AG09319 (cell line): ENCODE measurements at places on chromosomes 12 and 14.
A peak's percentile ranks its signal among the peaks of the same experiment; 100 is the strongest.

- no peak for DNase-seq
Observed at GRCh38 chr14:70130482-70130881, 58.3 kb downstream of the SLC8A3 start.

- peak; percentile 14 for DNase-seq
Observed at GRCh38 chr12:42332301-42333285, 6.6 kb downstream of the PPHLN1 start.

DNA sequence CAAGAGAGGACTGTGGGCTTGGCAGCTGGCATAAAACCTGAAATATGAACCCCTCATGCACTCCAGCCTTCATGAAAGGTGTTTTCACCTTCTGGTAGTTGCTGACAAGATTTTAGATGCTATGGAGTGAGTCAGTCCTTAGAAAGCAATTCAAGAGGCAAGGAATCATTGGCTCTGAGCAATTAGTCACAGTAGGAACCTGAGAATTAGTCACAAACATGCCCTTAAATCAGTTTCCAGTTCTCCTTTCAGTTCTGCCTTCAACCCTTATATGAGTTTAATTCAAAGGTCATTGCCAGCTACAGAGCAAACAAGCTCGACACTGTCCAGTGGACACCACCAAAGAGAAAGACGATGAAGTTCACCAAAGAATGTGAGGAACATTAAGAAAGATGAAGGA lies 472.3 kb downstream of the GLT1D1 start:
- no peak for DNase-seq

- DNase-seq: no peak
Observed at GRCh38 chr12:75337905-75338304, 3.4 kb downstream of the GLIPR1L1 start.

DNA sequence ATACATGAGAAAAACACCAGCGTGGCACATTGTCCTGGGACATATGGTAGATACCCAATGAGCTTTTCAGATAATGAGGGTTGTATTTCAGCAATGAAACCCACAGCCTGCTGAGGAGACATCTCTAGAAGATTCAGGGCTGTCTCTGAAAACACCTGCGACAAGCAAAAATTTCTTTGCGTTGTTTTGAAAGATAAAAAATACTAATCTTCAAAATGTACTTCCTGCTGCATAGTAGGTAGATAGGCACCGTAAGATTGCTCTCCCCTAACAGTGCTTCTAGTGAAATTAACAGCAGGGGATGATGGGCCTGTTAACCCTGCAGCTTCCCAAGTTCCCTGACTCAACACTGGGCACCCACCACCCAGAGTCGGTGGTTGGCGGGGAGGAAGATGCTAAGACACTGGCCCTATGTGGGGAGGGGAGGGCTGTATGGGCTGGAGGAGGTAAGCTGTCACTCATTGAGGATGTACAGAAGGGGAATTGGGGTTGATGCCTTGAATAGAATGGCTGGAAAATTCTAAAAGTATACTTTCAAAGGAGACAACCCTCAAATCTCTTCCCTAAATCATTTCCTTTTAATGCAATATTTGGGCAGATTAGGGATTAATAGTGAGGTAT lies 20.0 kb downstream of the ZFP36L1 start:
- DNase-seq: no peak

- no peak for DNase-seq
Observed at GRCh38 chr14:62445570-62445969, 599.7 kb downstream of the KCNH5 start.

DNA sequence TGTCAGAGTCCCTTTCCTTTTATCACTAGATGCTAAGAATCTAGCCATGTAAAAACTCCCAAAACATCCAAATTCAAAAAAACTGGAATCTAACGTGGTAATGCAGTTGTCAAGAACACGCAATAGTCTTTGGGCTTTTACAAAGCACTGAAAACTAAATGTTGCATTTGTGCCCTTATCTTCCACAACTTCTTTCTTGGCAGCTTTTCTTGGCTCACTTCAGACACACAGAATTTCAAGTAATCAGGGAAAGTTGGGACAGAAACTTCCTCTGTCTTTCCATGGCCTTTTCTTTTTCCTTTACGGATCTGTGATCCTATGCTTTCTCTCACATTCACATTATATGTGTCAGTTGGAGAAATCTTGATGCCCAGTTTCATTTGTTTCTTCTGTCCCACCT lies 136.0 kb downstream of the CRADD start:
- DNase-seq: no peak

DNA sequence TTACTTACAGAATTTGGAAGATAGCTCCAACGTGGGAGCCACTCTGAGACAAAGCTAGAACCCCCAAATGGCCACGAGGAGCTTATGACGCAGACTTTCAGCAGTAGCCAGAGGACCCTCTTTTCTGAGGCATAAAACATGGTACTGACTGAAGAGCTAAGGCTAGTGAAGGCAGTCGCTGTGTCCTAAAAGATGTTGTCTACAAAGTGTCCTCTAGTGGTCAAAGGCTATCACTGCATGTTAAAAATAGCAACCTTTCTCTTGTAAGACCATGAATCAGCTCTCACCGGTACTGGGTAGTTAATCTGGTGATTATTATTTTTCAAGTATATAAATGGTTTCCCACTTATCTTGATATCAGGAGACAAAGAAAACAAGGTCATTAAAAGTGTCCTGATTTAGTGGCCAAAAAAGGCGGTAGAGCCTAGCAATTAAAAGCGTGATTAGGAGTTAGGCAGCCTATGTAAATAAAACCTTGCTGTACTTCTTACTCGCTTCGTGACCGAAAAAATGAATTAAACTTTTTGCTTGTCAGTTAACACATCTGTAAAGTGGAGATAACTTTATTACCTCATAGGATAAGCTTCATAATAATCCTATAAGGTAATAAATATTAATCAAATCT lies 47.0 kb upstream of the LGR5 start:
- peak; percentile 40 for DNase-seq

DNA sequence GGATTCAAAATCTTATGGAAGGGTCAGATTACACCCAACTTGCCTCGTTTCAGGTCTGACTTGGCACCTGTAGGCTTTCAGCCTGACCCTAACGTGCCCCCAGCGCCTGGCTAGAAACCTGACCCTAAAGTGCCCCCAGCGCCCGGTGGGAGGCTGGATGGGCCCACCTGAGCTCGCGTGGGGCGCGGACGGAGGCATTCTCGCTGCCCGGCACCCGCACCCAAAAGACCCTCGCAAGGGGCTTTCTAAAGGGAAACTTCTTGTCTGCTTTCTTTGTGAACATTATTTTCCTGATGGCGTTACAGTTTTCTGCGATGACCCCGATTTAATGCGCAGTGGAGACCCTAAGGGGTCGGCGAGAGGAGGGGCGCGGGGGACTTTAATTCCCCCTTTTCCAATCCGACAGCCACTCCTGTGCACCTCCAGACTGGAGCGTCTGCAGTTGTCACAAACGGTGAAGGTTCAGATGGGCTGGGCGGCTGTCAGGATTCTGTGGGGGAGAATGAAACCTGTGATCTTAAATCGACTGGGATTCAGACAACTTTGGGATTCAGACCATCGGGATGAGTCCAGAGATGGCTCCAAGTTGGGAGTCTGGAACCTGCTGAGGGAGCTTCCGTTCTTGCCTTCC lies 751 bp upstream of the HRK start:
- DNase-seq: no peak

DNA sequence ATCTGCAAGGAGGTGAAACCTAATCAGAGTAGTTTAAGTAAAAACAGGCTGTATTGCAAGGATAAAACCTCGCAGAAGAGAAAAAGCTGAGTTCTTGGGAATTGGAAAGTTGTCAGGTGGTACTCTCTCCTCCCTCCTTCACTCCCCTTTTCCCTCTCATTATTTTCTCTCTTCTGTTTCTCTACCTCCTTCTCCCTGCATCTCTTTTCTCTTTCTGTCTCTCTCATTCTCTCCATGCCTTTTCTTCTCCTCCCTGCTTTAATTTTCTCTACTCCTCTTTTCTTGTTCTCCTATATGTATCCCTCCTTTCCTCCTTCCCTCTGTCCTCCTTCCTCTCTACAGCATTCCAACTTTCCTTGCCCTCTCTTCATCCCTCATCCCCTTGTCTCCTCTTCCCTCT lies 14.2 kb upstream of the PPP1R12A start:
- DNase-seq: no peak

GRCh38 chr12:25362646-25363045 lies 111.9 kb upstream of the KRAS start:
- DNase-seq: no peak

DNA sequence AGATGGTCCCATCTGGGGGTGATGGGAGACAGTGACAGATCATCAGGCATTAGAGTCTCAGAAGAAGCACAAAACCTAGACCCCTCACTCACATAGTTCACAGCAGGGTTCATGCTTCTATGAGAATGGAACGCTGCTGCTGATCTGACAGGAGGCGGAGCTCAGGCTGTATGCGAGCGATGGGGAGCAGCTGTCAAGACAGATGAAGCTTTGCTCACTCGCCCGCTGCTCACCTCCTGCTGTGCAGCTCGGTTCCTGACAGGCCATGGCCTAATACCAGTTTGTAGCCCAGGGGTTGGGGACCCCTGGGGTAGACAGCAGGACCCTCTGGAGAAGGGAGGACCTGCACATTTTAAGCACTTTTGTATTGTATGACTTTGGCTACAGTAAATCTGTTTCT lies 111.2 kb downstream of the LGMN start:
- DNase-seq: no peak

GRCh38 chr14:33282331-33283230 lies 343.9 kb downstream of the NPAS3 start:
- DNase-seq: no peak

- DNase-seq: no peak
Observed at GRCh38 chr14:93100100-93100499, 15.6 kb downstream of the ITPK1 start.

- no peak for DNase-seq
Observed at GRCh38 chr12:53332744-53333143, 3.4 kb downstream of the SP7 start.

DNA sequence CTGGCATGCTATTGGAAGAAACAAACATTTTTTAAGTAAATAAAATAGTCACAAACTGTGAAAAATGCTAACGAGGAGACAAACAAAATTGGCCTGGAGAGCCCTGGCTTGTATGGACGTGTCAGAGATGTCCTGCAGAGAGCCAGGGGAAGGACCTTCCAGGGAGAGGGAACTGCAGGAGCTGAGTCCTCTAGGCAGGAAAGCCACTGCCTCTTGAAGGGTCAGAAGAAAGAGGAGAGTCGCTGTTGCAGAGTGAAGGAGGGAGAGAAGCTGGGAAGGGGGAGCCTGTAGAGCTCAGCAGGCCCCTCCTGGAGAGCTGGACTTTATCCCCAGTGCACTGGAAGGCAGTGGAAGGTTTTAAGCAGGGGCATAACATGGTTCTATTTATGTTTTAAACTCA lies 80.3 kb upstream of the PWP1 start:
- no peak for DNase-seq

GRCh38 chr14:103868242-103868897 lies 21.0 kb upstream of the PPP1R13B start:
- no peak for DNase-seq

- no peak for DNase-seq
Observed at GRCh38 chr12:9040484-9041186, 51.3 kb downstream of the KLRG1 start.

DNA sequence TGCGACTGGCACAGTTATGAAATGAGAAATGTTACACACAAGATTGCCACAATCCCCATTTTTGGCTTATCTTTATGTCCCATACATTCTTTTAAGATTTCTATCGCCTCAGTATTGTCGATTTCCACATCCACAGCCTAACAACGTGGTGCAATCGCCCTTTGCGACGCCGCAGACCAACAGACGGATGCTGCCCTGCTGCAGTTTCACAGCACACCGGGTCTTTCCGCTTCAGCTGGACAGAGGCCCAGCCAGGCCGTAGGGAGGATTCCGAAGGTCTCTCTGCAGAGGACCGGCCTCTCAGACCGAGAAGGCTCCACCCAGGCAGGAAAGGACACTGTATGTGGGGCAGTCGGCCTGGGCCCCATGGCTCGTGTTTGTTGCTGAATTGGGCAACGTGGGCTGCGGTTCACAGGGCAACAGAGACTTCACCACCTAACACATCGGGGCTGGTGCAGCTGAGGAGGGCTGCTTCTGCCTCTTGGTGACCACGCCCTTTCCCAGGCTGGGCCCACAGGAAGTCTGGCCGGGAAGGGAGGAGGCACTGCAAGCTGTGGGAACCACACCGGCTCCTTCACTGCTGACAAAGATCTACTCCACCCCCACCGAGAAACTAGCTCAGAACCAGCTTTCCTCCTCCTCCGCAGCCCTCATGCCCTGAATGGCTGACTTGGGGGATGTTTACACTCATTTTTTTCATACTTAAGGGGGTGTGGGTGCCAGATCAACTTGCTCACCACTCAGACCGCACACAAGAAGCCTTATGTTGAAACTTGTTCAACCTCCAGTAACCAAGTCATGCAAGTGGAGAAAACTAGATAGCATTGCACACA lies 32.9 kb upstream of the MDM1 start:
- peak; percentile 95 for DNase-seq

DNA sequence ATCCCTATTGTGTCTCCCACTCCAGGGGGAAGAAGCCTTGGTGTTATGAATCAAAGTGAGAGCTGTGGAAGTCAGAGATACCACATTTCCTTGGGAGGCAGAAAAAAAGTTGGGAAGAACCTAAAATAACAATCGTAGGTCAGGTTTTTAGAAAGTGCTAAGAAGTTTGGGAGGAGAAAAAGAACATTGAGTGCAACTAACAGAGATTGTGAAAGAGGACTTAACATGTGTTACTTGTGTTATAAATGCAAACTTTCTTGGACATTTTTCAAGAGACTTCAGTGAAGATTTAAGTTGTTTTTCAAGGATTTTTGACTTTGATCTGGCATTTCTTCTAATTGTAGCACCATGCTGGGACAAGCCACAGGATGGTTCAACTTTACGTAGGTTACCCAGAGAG lies 7.8 kb upstream of the ERP27 start:
- no peak for DNase-seq

- no peak for DNase-seq
Observed at GRCh38 chr14:33564774-33565630, 385.9 kb downstream of the EGLN3 start.

GRCh38 chr12:1380171-1380851 lies 214.1 kb downstream of the FBXL14 start:
- DNase-seq: no peak

GRCh38 chr12:105069936-105070702 lies 14.1 kb downstream of the ALDH1L2 start:
- DNase-seq: no peak

- DNase-seq: no peak
Observed at GRCh38 chr14:54652605-54653052, 85.7 kb downstream of the SAMD4A start.

GRCh38 chr14:65704850-65705249 lies 292.3 kb downstream of the FUT8 start:
- DNase-seq: no peak

DNA sequence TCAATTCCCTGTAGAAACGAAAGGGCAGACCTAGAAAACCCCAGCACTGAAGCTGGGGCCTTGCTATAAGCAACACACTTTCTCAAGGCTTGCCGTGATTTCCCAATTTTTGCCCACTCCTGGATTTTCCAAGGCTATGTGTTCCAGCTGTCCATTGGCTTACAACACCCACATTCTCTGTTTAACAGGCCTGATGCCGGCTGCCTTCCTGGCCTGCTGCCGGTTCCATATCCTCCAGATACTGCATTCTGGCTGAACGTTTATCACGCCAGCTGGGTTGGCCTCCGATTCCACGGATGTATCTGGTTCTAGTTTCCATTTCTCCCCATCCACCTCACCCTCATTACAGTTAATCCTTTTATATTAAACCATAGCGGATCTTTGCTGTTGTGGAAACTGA lies 2.0 kb upstream of the PCNX1 start:
- DNase-seq: peak; percentile 92
